T-helper 2 cell treated with Interferon-gamma antibody and Interleukin-4, amounts not matched to agents 5 μg/mL and 100 μg/mL, for 36 hours (primary cell): ENCODE measurements at places on chromosomes 3 and 15.

DNA sequence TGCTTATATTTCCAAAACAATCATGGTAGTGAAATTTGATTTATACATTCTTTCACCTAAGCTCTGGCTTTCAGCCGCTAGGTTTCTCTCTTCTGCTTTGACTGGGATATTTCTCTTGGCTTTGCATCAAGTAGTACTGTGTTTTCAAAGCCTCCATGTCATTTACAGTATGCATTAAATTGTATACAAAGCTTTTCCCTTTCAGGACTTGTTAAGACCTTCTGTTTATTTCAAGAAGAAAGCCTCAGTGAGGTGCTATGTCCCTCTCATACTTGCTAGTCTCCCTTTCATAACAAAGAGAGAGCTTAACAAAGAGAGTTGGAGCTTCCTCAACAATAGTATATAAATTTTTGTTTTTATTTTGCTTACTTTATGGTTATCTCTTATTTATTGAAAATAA is 84.2 kb upstream of the SLC25A26 start:
- DNase-seq: no peak

- no peak for DNase-seq
Observed at GRCh38 chr3:195017151-195017550, 253.8 kb downstream of the XXYLT1 start.

DNA sequence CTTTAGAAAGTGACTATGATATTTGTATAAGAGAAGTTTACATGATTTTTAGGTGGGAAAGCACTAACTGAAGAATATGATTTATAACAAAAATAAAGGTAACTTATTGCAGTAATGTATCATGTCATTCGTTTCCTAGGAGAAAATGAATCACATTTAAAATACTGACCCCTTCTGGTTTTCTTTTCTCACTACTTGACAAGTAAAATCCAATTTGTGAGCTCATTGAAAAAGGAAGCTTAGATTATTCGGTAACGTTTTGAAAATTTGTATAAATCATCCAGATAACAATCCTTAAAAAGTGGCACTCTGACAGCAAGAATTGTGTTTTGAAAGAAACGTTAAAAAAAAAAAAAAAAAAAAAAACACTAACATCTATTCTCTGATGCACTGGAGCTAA is 39.0 kb downstream of the NSUN3 start:
- no peak for DNase-seq

DNA sequence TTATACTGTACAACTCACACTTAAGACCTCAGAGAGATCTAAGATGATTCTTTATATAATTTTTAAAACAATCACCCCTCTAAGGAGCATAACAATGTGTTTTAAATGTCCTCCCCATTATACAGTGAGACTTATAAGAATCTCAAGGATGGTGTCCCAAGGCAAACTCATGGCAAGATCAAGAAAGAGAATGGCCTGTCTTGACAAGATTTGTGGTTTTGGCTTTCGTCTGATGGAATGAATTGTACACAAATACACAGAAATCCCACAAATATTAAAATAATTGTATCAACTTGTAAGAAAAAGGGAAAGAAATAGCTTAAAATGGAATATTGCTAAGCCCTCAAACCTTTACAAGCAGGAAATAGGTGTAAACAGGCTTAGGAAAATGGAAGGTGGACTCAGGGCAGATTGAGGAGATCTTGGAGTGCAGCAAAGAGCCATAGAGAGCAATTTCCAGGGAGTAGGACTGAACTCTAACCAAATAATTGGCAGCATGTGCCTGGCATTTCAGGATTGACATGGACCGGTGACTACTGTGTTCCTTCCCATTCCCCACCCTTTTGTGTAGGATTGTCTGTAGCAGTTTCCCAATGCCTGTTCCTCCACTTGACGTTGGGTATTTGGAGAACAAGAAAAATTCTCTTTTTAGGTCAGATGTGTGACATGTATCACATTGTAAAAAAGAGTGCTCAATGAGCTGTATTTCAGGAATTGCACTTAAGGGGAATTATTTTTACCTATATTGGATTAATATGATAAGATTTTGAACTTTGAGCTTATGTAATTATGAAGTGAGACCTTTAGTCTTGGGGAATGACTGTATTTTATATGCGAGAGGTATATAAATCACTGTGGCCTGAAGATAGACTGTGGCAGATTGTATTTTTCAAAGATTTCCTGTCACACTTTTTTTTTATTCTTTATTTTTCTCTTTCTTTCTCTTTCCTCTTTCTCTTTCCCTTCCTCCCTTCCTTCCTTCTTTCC is 317.8 kb upstream of the SLITRK3 start:
- no peak for DNase-seq

- no peak for DNase-seq
Observed at GRCh38 chr3:38210141-38210757, 44.9 kb downstream of the OXSR1 start.
